ENCODE measurements at places on chromosomes 3 and 15. TPM values are rescaled to one million over a fixed set of nuclear protein-coding genes. Genes with fewer than 3 reads are reported as not detected.
A peak's percentile ranks its signal among the peaks of the same experiment; 100 is the strongest.

The TMEM212 gene
- not detected for total RNA-seq

The GDPGP1 gene
- 11.4 TPM for total RNA-seq

- DNase-seq, result no peak
These were observed 66.7 kb downstream of the TRAK1 start for GRCh38 chr3:42157540-42158538.

DNA sequence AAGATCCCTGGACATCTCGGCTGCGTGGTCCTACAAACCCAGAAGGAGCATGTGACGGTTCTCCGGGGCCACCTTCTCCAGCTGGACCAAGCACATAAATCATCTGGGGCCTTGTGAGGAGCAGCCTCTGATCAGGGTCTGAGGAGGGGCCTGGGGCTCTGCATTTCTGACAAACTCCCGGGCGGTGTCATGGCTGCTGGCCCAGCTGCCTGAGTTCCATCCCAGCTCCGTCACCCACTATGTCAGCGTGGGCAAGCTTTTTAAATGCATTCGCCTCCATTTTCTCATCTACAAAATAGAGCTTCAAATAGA, 126.3 kb upstream of the MEF2A start:
- no peak for DNase-seq

GRCh38 chr15:48414015-48414414, 82.8 kb downstream of the DUT start:
- no peak for DNase-seq

DNA sequence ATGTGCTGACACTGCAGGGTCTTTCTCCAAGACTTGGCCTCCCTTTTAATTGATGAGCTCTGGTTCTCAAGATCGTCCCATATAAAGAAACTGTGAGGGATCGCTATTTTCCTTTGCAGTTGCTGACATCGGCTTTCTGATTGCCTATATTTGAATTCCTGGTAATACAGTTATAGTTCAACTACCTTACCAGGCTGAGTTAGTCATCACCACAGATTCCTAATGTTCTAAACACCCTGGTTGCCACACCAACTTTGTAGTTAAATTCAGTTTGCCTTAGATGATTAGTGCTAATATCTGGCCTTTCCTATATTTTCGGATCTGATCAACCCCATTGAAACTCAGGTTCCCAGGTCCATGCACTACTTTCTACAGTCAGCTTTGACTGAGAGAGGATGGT, 125.0 kb downstream of the GMNC start:
- no peak for DNase-seq

The TMEM266 gene
- 0.13 TPM for total RNA-seq

GRCh38 chr3:149390772-149391212, 13.3 kb upstream of the TM4SF1 start:
- DNase-seq, result no peak

The KIF23 gene
- 3.7 TPM for total RNA-seq

The MAP1A gene
- total RNA-seq, result 1.2 TPM

The ZIC1 gene
- not detected for total RNA-seq

The RTP1 gene
- not detected for total RNA-seq

The DPPA2 gene
- total RNA-seq, result not detected

- DNase-seq, result no peak
These were observed 9.5 kb downstream of the H1-8 start for GRCh38 chr3:129552287-129553050.

The GASK1A gene
- not detected for total RNA-seq

- DNase-seq, result no peak
These were observed 616.0 kb upstream of the TBL1XR1 start for GRCh38 chr3:177813322-177813721.

DNA sequence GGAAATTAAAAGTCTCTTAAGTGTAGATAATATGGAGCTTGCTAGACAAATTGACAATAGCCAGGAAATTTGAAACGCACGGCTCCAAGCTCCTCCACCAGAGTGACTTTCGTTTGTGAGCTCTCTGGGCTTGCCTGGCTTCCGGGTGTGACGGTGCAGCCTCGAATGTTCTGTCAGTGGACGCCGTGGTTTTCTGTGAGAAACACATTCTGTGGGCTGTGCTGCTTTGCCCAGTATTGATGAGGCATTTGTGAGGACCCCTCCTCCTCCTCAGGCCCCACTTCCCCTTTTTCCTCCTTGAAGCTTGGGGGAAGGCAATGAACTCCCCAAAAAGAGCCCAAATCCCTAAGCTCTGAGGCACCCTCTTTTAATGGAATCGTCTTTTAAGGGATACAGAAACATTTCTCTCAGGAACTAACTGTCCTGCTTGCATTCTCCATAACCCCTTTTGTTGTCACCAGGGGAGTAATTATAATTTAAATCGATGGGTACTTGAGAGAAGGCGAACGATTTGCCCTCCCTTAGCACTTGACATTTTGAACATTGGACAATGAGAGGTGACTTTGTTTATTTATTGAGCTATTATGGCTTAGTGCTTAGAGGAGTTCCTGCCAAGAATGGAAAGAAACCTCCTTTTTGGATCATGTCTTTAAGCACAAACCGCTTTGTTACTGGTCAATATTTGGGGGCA, 40.8 kb downstream of the POLR2M start:
- DNase-seq, result no peak

The SMCO1 gene
- total RNA-seq, result not detected

- no peak for DNase-seq
These were observed 6.4 kb upstream of the TBC1D21 start for GRCh38 chr15:73866881-73867410.

DNA sequence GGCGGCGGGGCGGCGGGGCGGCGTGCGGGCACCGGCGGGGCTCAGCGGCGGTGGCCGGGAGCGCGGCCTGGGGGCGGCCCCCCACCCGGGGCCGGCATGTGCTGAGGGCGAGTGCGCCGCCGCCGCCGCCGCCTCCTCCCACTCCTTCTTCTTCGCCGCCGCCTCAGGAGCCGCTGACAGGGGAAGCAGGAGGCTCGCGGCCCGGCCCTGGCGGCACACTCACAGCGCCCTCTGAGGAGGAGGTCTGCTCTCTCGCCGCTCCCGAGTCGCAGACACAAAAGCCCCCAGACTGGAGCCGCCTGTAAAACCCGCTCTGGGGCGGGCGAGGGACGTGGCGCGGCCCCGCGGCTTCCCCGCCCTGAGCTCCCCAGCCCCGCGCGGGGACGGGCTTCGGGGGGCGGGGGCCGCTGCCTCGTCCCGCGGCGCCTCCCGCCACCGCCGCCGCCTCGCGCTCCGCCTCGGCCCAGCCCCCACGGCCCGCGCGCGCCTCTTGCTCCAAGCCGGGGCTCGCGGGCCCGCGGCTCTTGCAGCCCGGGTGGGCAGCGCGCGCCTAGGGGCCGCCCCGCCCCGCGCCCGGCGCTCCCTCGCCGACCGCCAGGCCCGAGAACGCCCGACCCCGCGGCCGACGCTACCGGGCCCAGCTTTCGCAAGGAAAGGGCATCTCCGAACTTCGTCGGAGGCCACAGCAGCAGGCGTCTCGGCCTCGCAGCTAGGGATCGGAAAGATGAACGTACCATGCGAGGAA, at the start of gene PYGO1:
TSS of gene PYGO1 (minus strand) at position 276 of the 745 bp plus-strand sequence. CDS start 462 bp downstream, outside the sequence.
- DNase-seq, result peak; percentile 27

- DNase-seq, result no peak
These were observed 514.2 kb upstream of the BCHE start for GRCh38 chr3:166351461-166351860.

DNA sequence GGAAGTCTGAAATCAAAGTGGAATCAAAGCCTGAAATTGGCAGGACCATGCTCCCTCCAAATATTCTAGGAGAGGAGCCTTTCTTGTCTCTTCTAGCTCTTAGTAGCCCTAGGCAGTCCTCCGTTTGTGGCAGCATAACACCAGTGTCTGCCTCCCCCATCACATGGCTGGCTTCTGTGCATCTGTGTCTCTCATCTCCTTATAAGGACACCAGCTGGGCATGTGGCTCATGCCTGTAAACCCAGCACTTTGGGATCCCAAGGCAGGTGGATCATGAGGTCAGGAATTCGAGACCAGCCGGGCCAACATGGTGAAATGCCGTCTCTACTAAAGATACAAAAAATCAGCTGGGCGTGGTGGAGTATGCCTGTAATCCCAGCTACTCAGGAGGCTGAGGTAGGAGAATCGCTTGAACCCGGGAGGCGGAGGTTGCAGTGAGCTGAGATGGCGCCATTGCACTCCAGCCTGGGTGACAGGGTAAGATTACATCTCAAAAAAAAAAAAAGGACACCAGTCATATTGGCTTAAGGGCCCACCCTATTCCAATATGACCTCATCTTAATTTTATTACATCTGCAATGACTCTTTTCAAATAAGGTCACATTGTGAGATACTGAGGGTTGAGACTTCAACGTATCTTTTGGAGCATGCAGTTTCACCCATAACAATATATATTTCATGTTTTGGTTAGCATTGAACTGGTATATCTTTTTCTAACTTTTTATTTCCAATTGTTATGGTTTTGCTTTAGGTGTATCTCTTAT, 148.0 kb upstream of the TPM1 start:
- DNase-seq, result no peak

DNA sequence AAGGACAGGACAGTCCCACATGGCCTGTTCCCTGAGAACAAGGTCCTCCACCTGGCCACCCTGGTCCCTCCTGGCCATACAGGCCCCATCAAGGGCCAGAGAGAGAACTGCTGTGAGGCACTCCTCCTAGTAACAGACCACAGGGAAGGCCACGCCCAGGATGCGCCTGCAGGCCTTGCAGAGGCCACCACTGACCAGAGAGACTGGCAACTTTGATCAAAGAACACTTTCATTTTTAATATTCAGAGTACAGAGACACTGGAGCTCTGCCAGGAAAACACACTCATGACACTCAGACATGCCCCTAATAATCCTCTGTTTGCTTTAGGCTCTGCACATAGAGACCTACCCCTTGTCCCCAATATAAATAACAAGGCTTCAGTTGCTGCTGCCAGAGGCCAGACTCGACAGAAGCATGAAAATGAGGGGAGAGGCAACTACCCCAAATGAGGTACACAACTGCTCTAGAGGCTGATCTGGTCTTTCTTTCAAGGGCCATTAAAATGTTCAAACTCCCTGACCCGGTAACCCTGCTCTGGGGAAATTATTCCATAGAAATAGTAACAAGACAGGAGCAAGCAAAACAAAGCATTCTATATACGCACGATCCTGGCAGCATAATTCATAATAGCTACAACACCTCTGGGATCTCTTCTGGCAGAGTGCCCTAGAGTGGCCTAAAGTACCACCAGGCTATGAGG, 44.8 kb downstream of the CCDC12 start:
- no peak for DNase-seq

GRCh38 chr15:28129231-28129848, 30.2 kb upstream of the OCA2 start:
- DNase-seq, result no peak

The TYRO3 gene
- total RNA-seq, result 2.2 TPM

The GOLGA8S gene
- not detected for total RNA-seq

- DNase-seq, result no peak
These were observed 15.2 kb downstream of the EIF4E3 start for GRCh38 chr3:71709908-71710511.

GRCh38 chr3:134236505-134237170, 14.0 kb downstream of the RYK start:
- DNase-seq, result no peak

The TNFAIP8L3 gene
- 0.22 TPM for total RNA-seq

DNA sequence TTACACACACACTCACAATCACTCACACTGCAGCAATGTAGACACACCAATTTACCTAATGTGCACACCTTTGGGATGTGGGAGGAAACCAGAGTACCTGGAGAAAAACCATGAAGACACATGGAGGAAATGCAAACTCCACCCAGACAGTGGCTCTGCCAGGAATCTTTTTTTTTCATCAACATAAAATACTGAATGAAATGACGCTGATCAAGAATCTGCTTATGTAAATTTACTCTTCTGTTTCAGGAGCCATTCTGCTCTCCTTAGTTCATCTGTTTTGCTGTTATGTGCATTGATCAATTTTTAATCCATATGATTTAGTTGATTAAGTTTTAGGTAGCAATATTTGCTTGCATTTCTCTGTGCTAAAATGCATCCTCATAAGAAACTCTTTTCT, 414.2 kb upstream of the CCDC54 start:
- DNase-seq, result no peak

DNA sequence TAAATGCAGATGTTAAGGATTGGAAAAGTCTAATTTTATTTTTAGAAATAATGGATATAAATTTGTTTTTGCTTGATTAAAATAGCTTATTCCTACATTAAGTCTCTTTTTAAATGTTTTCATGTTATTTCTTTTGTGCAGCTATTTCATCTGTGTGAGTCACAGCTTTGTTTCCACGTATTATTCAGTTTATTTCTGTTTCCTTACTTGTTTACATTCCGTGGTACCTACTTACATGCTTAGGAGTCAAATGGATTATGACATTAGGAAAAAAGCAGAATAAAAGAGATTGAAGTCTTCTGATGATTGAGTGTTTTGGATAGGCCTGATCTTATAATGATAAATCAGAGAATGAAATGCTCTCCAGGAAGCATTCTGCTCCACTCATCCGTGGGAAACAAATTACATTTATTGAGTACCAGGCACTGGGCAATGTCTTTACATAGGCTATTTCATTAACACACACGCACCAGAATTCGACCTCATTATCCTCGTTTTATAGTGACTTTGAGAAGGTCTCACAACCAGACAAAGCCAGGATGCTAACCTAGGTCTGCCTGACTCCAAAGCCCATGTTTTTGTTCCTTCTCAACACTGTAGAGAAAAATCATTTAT, 38.1 kb upstream of the RASA2 start:
- no peak for DNase-seq

Measured in activated T-cell treated with anti-CD3 and anti-CD28 coated beads, Interleukin-2, amount 50 U/mL, for 4 hours (primary cell).